ENCODE measurements at places on chromosomes 7 and 10.

- DNase-seq: no peak
Observed at GRCh38 chr7:40439686-40440085, 304.9 kb downstream of the SUGCT start.

DNA sequence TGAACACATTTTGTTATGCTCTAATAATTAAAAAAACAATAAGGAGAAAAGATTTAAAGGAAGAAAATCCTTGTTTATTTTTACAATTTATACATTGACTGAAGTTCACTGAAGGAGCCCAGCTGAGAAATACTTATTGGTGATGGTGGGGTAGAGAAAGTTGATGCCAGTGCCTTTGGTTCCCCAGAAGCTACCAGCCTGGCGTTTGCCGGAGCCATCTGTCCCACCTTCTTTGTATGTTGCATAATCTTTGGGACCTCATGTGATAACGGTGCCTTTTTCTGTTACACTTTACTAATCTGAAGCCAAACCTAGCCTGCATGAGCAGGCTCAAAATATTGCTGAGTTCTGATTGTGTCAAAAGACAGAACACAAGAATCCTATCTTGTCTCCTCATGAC, 22.7 kb downstream of the ZNF365 start:
- DNase-seq: no peak

DNA sequence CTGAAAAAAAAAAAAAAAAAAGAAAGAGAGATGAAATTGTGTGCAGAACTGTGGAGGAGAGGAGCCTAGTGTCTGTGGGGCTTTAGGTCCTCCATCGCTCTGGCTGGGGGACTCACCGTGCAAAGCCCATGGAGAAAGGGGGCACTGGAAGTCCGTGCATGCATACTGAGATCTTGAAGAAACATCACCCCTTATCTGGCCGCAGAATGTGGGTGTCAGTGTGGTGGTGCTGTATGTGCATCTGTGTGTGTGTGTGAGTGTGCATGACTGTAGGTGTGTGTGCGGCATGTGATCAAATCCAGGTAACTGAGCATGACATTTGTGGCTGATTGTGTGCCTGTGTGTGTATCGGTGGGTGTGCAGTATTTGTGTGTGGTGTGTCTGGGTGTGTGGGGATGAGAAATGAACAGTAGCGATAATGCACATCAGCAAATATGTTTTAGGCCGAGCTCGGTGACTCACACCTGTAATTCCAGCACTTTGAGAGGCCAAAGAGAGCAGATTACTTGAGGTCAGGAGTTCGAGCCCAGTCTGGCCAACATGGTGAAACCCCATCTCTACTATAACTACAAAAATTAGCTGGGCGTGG, 8.8 kb upstream of the CLDN3 start:
- no peak for DNase-seq

DNA sequence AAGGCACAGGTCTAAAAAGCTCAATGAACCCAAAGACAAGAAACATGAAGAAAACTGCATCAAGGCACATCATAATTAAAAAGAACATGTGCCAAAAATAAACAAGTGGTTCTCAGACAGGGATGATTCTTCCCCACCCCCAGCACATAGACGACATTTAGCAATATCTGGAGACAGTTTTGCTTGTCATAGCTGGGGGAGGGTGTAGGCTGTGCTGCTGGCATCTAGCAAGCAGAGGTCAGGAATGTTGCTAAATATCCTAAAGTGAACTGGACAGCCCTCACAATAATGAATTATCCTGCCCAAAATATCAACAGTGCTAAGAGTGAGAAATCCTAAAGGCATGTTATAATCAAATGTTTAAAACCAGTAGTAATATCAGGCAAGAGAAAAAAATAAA, 122.6 kb downstream of the MICU1 start:
- no peak for DNase-seq

DNA sequence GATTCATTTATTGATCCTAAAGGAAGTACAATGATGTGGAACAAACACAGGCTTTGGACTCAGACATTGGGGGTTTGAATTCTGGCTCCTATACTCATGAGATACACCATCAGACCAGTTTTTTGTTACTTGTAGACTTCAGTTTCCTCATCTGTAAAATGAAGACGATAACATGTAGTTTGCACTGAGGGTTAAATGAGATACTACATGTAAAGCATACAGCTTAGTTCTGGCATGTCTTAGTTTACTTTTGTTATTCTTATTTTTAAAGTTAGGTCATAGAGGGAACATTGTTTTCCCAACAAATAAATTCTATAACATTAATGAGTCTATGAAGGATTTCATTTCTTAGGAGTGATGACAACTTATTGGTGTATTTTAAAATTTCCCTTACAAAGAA, 183.5 kb upstream of the FAM3C start:
- DNase-seq: no peak

DNA sequence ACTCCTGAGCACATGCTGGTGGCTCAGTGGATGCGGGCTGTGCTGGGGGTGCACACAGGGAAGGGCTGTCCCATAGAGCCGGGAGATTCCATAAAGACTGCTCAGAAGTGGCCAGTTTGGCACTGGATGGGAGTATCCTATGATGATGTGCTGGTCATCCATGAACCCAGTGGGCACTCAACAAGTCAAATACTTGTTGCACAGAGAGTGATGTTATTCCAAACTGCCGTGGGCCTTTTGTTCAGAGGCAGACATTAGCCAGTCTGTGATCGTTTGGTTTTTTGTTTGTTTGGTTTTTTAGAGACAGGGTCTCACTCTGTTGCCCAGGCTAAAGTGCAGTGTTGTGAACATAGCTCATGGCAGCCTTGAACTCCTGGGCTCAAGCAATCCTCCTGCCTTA, 30.9 kb upstream of the SAMD8 start:
- DNase-seq: no peak

GRCh38 chr7:55508221-55509011, 63.9 kb downstream of the VOPP1 start:
- DNase-seq: no peak

DNA sequence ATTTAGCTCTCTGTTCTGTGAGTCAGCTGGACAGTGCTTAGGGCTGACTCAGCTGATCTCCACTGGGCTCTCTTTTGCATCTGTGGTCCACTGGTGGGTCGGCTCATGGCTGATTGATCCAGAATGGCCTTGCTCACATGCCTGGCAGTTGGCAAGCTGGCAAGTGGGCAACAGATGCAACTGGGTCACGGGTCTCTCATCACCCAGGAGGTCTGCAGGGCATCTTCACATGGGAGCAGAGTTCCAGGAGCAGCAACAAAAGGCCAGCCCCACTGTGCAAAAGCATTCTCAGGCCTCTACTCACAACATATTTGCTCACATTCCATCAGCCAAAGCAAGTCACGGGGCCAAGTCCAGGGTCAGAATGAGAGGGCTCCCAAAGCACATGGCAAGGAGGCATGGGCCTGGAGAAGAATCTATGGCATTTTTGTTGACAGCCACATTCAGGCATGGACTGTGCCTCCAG, 98.8 kb downstream of the OAT start:
- DNase-seq: no peak

- no peak for DNase-seq
Observed at GRCh38 chr10:86410542-86411124, 44.0 kb upstream of the GRID1 start.

DNA sequence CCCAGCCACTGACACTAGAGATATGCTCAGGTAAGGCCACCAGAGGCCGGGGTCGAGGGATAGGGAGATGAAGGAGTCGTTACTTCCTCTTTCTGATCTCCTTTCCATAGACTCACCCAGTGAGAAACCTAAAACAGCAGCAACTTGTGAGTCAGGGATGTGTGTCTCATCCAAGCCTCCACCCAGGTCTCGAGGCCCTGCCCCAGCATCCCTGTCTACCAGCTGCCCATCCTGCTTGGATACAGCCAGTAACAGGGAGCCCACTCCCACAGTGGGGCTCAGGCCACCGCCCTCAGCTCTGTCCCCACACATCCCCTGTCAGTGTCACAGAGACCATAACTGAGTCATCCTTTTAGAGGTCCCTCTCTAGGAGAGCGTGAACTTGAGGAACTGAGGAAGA, 49.6 kb upstream of the CHST15 start:
- DNase-seq: no peak

DNA sequence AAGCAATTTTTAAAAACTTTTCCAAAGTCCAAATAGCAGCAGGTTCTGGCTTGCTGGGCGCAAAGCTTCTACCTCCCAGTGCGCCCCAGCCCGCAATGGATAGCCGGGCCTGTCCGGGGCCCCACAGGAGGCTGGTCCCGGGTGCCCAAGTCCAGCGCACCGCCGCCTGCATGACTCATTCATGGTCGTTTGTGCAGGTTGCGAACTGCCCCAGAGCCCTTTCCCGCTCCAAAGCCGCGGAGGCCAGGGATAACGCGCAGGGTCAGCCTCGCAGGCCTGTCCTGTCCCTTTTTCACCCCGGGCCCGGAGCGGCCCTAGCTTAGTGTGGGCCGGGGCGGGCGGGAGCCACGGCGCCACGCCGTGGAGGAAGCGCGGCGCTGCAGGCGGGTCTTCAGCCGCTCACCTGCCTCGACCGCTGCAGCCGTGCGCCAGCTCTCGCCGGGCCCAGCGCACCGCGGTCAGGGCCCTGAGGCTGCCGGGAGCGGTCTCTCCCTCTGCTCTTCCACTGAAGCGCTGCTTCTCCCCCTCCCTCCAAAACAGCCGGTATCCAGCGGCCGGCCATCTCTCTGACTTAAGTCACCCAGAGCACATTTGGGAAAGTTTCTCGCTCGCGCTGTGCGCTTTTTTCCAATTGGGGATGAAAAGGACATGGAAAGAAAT, 1.7 kb upstream of the EGR2 start:
- DNase-seq: peak; percentile 60

DNA sequence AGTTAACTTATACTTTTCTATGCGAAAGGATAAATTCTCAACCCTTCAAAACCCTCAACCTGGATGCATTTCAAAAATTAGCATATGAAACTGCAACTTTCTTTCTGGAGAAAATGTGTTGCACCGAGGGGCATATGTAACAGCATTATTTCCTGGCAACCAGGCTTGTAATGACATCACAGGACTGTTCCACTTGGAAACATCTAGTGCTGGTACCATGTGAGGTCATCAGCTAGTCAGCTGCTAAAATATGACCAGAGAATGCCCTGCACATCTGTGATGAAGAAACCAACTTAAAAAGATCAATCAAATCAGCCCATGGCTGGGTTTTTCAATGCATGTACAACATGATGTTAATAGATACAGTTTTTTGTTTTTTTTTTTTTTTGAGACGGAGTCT, 40.0 kb downstream of the FGFR2 start:
- no peak for DNase-seq

DNA sequence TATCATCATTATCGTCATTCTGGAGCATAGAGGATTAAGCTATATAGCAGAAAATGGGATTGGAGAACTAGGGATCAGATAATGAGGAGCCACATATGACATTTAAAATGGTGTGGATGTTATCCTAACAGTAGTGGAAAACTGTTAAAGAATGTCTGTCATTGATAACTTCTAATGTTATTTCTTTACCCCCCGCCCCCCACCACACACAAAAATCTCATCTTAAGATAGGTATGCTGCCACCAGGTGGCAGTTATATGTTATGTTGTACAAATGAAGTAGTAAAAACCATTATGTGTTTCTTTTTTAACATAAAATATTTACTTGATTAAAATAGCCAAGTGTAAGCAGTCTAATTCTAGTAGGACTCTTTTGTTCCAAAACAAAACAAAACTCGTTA, 13.0 kb downstream of the AKAP9 start:
- no peak for DNase-seq

GRCh38 chr10:103595933-103596726, 102.6 kb downstream of the NEURL1 start:
- no peak for DNase-seq
